Activated T-cell treated with anti-CD3 and anti-CD28 coated beads for 24 hours (primary cell): ENCODE measurements at places on chromosomes 2 and 18.

DNA sequence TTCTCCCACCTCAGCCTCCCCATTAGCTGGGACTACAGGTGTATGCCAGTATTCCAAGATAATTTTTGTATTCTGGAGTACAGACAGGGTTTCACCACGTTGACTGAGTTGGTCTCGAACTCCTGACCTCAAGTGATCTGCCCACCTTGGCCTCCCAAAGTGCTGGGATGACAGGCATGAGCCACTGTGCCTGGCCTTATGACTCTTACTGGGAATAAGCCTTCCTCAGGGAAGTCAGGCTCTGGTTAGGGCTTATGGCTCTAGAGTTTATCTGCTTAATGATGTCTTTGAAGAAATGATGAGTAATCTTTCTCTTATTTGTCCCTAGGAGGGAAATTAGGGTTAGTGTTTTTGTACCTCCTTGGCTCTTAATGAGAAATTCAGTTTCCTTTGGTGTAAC lies 187.7 kb downstream of the FAM210A start:
- DNase-seq = no peak

- no peak for DNase-seq
These were observed 8.6 kb downstream of the FAM124B start for GRCh38 chr2:224393157-224393872.

GRCh38 chr18:65924904-65925303 lies 174.1 kb downstream of the CDH7 start:
- no peak for DNase-seq

DNA sequence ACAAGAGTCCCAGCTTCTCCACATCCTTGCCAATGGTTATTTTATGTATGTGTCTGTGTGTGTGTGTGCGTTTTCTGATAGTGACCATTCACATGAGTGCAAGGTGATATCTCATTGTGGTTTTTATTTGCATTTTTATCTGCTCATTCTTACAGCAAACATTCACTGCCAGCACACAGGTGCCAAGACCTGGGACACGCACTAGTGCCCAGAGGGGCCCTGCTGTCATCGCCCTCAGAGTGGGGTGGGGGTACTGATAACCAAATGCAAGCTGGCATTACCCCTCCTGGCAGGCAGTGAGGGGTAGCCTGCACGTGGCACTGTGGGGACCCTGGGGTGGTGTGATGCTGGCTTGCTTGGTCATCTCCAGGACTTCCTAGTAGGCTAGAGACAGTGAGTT lies 285.4 kb downstream of the LPIN1 start:
- DNase-seq = no peak

- no peak for DNase-seq
These were observed 323.4 kb upstream of the THUMPD2 start for GRCh38 chr2:40102447-40102846.

GRCh38 chr18:78927156-78927555 lies 52.5 kb upstream of the SALL3 start:
- no peak for DNase-seq

- DNase-seq = no peak
These were observed 235.0 kb upstream of the NT5C1B start for GRCh38 chr2:18824325-18824790.

DNA sequence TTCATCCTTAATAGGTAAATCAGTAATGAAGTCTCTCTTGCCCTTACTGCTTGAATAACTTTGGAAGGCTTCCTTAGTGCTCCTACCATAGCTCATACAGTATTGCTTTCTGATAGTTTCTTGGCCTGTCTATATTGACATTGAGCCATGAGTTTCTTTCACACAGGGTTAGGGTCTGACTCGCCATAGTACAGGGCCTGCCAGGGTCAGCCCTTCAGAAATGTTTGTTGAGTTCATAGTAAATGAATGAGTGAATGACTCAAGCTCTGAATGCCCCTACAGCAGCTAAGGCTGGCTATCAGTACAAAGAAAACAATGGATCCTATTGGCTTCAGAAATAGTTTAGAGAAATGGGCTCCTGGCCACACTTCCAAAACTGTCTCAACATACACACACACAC lies 65.0 kb upstream of the LRATD1 start:
- DNase-seq = no peak

GRCh38 chr2:88855620-88856408 lies 164.3 kb downstream of the RPIA start:
- no peak for DNase-seq

DNA sequence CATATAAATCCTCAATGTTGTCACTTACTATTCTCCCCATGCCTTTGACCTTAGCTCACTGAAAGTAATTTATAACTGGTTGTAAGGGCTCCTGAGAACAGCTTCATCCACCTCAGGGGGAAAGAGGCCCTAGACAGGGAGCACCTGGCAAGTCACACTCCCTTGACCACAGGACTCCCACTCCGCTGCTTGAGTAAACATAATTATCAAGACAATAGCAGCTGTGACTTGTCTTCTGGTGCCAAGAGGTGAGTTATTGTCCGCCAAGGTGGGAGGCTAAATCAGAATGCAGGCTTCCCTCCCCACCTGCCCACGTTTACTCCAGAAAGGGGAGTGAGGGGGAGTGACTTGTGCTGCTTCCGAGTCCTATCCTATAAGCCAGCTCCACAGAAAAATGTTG lies 230.6 kb upstream of the LRATD1 start:
- DNase-seq = no peak

- DNase-seq = no peak
These were observed 11.1 kb downstream of the NDUFV2 start for GRCh38 chr18:9113468-9114149.

GRCh38 chr18:61824733-61825363 lies 68.0 kb downstream of the RNF152 start:
- DNase-seq = no peak

- no peak for DNase-seq
These were observed 360.2 kb downstream of the FSIP2 start for GRCh38 chr2:186098821-186099220.

DNA sequence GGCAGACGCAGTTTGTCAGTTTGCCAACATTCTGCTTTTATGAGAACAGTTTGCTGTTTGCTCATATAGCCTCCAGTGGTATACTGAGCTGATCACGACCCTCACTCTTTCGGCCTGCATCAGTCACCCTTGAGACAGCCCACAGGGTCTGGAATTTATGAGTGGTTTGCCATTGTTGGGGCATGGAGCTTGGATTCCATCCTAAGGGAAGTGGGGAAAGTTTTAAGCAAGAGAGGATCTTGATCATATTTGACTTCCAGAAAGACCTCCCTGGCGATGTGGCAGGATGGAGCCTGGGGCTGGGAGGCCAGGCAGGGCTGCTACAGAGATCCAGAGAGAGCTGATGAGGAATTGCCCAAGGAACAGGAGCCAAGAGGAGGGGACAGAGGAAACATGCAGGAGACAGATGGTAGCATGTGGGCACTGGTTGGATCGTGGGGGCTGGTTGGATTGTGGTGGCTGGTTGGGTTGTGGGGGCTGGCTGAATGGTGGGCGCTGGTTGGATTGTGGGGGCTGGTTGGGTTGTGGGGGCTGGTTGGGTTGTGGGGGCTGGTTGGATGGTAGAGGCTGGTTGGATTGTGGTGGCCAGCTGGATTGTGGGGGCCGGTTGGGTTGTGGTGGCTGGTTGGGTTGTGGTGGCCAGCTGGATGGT lies 27.3 kb upstream of the GPR17 start:
- no peak for DNase-seq

DNA sequence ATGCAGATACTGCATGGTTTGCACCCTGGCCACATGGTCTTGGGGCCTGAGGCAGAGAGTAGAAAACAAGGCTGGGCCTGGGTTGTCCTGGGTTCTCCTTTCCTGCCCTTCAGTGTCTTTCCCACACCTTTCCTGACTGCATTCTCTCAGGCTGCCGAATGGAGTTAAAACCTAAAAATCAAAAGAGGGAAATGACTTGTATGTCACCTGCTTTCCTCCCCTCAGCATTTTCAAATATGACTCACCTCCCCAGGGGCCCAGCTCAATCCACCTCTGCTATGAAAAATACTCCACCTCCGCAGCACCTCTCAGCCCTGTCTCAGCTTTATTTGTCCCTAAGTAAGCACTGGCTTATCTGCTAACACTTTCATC lies 457.8 kb upstream of the MEX3C start:
- no peak for DNase-seq

- DNase-seq = no peak
These were observed 16.7 kb downstream of the SS18 start for GRCh38 chr18:26073758-26074157.

- DNase-seq = no peak
These were observed 89.9 kb upstream of the STON1 start for GRCh38 chr2:48440103-48440390.
